ENCODE measurements at places on chromosomes 7 and 10. TPM values are rescaled to one million over a fixed set of nuclear protein-coding genes. Genes with fewer than 3 reads are reported as not detected.

The GLCCI1 gene
- total RNA-seq, result 10.0 TPM

The GDF10 gene
- 0.89 TPM for total RNA-seq

The LRIT1 gene
- not detected for total RNA-seq

The SDHAF3 gene
- 36.5 TPM for total RNA-seq

The EGR2 gene
- 88.9 TPM for total RNA-seq

The NPTX2 gene
- total RNA-seq, result 0.13 TPM

The MUC12 gene
- not detected for total RNA-seq

The OR2A1 gene
- not detected for total RNA-seq

The DOCK1 gene
- 0.17 TPM for total RNA-seq

The CTAGE6 gene
- total RNA-seq, result 0.36 TPM

The NRCAM gene
- total RNA-seq, result 0.21 TPM

The SFXN2 gene
- 33.7 TPM for total RNA-seq

The CYP26C1 gene
- 0.06 TPM for total RNA-seq

The CPN1 gene
- total RNA-seq, result not detected

The BLNK gene
- total RNA-seq, result not detected
